Fibroblast of villous mesenchyme (primary cell): ENCODE measurements at places on chromosomes 1 and 21. TPM values are rescaled to one million over a fixed set of nuclear protein-coding genes. Genes with fewer than 3 reads are reported as not detected.

The TCP10L gene
- 0.32 TPM in 1 of 2 replicates, not detected in the other for total RNA-seq

The TBX19 gene
- total RNA-seq, result 0.64 and 0.86 TPM in 2 replicates

The PBX1 gene
- total RNA-seq, result 62.8 and 67.4 TPM in 2 replicates

The PRDM16 gene
- total RNA-seq, result under 0.01 and 1.7 TPM in 2 replicates

The OVAAL gene
- not detected in 2 replicates for total RNA-seq

The ADAMTS4 gene
- total RNA-seq, result 6.8 and 8.2 TPM in 2 replicates

The IRF6 gene
- total RNA-seq, result under 0.01 and 0.32 TPM in 2 replicates

The LCE1B gene
- total RNA-seq, result not detected in 2 replicates

The TMEM269 gene
- total RNA-seq, result under 0.01 TPM in 2 replicates

The GPR3 gene
- total RNA-seq, result 0.64 and 0.86 TPM in 2 replicates

The LHX4 gene
- total RNA-seq, result 0.32 and 0.86 TPM in 2 replicates

The NR0B2 gene
- not detected in 2 replicates for total RNA-seq

The ACKR1 gene
- not detected in 2 replicates for total RNA-seq

The PERM1 gene
- under 0.01 and 0.43 TPM in 2 replicates for total RNA-seq

The LINGO4 gene
- total RNA-seq, result not detected in 2 replicates

The SYT14 gene
- total RNA-seq, result 3.5 and 3.9 TPM in 2 replicates

The ADGRB2 gene
- 11.3 and 14.2 TPM in 2 replicates for total RNA-seq

The ACTL8 gene
- not detected in 2 replicates for total RNA-seq

The ST6GALNAC3 gene
- 1.3 TPM in 2 replicates for total RNA-seq

The SFT2D2 gene
- total RNA-seq, result 35.1 and 47.1 TPM in 2 replicates

The UROD gene
- total RNA-seq, result 136 and 179 TPM in 2 replicates

The TAS1R1 gene
- total RNA-seq, result under 0.01 TPM in 1 of 2 replicates, not detected in the other

The ITGB2 gene
- under 0.01 and 0.43 TPM in 2 replicates for total RNA-seq

The DLGAP3 gene
- under 0.01 TPM in 2 replicates for total RNA-seq

The GPR37L1 gene
- total RNA-seq, result under 0.01 TPM in 1 of 2 replicates, not detected in the other
